HFFc6 (cell line): ENCODE measurements at places on chromosomes 4 and X. TPM values are rescaled to one million over a fixed set of nuclear protein-coding genes. Genes with fewer than 3 reads are reported as not detected.
A peak's percentile ranks its signal among the peaks of the same experiment; 100 is the strongest.

The AFM gene
- not detected in 3 replicates for total RNA-seq

The PNMA6F gene
- not detected in 3 replicates for total RNA-seq

The PPBP gene
- not detected in 3 replicates for total RNA-seq

The UGT2B15 gene
- total RNA-seq, result not detected in 3 replicates

The KLKB1 gene
- total RNA-seq, result not detected in 3 replicates

The MTTP gene
- not detected in 3 replicates for total RNA-seq

The SPATA4 gene
- 0.18 to 0.38 TPM in 2 of 3 replicates, not detected in the other for total RNA-seq

The LANCL3 gene
- total RNA-seq, result 0.03 TPM in 1 of 3 replicates, not detected in the others

The F11 gene
- total RNA-seq, result not detected in 3 replicates

- peak; percentile 4 for DNase-seq
- no peaks in the 10 kb centered on the region for H3K27me3 ChIP-seq
- no peaks in the 10 kb centered on the region for H3K4me1 ChIP-seq
Measured at GRCh38 chrX:102697494-102697893, 14.8 kb upstream of the GPRASP2 start.

- no peaks in the 10 kb centered on the region; the same call in 1 of the 2 replicates for H3K27me3 ChIP-seq
- H3K27ac ChIP-seq, result no peak overlapping the region
- H3K4me1 ChIP-seq, result peaks cover 10% of the 10 kb centered on the region
- H3K4me3 ChIP-seq, result no peak overlapping the region
- H3K36me3 ChIP-seq, result peaks cover 21% of the 10 kb centered on the region; the same call in 1 of the 2 replicates
- DNase-seq, result no peak
Measured at GRCh38 chr4:75919920-75920319, 17.7 kb upstream of the PPEF2 start.

- no peak overlapping the region for H3K27ac ChIP-seq
- H3K27me3 ChIP-seq, result no peaks in the 10 kb centered on the region; the same call in none of the 2 replicates
- H3K36me3 ChIP-seq, result no peaks in the 10 kb centered on the region
- H3K4me3 ChIP-seq, result no peak overlapping the region
- H3K4me1 ChIP-seq, result no peaks in the 10 kb centered on the region
- DNase-seq, result no peak
Measured at GRCh38 chr4:41957634-41958033, 22.4 kb downstream of the TMEM33 start.

- H3K27ac ChIP-seq, result no peak overlapping the region
- H3K4me1 ChIP-seq, result no peaks in the 10 kb centered on the region
- no peak for DNase-seq
- no peak overlapping the region for H3K4me3 ChIP-seq
Measured at GRCh38 chr4:67106861-67107460, 438.3 kb downstream of the CENPC start.

DNA sequence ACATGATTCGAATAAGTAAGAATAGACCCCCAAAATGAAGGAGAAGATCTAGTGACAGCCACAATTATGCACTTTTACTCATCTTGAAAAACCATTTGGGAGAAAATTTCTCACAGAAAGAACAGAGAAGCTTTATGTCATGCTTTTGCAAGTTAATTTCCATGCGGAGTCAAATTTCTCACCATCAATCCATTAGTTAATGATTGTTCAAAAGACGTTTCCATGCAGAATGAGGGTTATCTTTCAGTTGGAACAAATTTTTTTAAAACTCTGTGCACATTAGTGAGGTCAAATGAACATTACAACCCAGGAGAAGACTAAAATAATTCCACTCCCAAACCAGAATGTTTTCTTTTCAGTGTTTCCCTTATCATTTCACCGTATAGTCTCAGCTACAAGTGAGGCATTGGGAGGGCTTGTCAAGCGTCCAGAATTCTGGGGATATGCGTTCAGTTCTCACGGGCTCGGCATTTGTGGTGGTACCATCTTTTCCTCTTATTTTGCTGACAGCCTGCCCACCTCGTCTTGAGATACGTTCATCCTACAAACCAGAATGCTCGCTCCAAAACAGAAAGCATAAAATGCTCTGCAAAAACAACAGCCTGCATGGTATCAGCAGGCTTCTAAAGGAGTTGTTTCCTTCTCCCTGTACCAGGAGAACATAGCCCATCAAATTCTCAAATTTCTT is 130.8 kb upstream of the TBL1X start:
- no peaks in the 10 kb centered on the region for H3K36me3 ChIP-seq
- DNase-seq, result no peak
- H3K4me1 ChIP-seq, result peaks cover 14% of the 10 kb centered on the region
- no peak overlapping the region for H3K4me3 ChIP-seq
- no peak overlapping the region for H3K27ac ChIP-seq

GRCh38 chr4:172553216-172553615 is 615.4 kb upstream of the GALNT7 start:
- H3K27me3 ChIP-seq, result no peaks in the 10 kb centered on the region
- DNase-seq, result no peak
- H3K4me3 ChIP-seq, result no peak overlapping the region
- H3K36me3 ChIP-seq, result no peaks in the 10 kb centered on the region
- H3K4me1 ChIP-seq, result no peaks in the 10 kb centered on the region

GRCh38 chrX:20061855-20062254 is 54.9 kb downstream of the MAP7D2 start:
- peak; percentile 60 for DNase-seq
- peaks cover 26% of the 10 kb centered on the region for H3K4me1 ChIP-seq
- no peaks in the 10 kb centered on the region for H3K36me3 ChIP-seq
- no peak overlapping the region for H3K4me3 ChIP-seq

- H3K27ac ChIP-seq, result no peak overlapping the region
- no peaks in the 10 kb centered on the region for H3K4me1 ChIP-seq
Measured at GRCh38 chr4:160265014-160265413, 1162.1 kb downstream of the RAPGEF2 start.

DNA sequence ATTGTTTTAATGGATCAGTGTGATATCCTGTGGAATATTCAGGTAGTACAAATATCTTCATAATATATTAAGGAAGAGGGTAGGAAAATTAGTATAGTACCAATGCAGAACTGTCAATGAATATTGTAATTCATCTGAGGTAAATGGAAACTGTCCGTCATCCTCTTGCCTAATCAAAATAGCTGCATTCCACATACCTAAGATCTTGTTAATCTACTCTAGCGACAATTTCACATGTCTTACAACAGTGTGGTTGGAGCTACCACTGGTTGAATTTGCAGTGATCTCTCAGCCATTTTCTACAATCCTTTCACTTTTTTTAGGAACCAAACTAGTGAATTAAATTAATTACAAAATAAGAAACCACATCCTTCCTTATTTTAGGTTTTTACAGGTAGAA is 117.5 kb downstream of the PCDH18 start:
- H3K36me3 ChIP-seq, result no peaks in the 10 kb centered on the region
- no peaks in the 10 kb centered on the region for H3K27me3 ChIP-seq
- DNase-seq, result no peak
- no peak overlapping the region for H3K4me3 ChIP-seq
- no peak overlapping the region for H3K27ac ChIP-seq
- H3K4me1 ChIP-seq, result peaks cover 7% of the 10 kb centered on the region; the same call in 1 of the 2 replicates

DNA sequence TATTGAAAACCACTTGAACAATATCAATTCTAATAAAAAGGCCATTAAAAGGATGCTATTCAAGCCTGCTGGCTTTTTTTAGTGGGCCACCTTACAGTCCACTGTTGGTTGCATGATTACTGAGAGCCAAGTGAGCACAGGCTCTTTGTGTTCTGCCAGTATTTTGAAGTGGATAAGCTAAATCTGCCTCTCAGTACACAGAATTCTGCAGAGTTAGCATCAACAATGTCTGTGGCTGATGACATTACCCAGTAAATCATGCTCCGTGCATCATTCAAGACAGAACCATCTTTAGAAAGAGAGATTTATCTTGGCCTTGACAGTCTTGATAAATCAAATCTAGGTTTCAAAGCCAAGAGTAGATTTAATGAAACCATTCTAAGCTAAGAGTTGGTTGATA is 119.0 kb upstream of the GNPDA2 start:
- H3K27ac ChIP-seq, result no peak overlapping the region
- no peaks in the 10 kb centered on the region for H3K4me1 ChIP-seq
- no peak overlapping the region for H3K4me3 ChIP-seq
- H3K27me3 ChIP-seq, result no peaks in the 10 kb centered on the region
- H3K36me3 ChIP-seq, result no peaks in the 10 kb centered on the region

DNA sequence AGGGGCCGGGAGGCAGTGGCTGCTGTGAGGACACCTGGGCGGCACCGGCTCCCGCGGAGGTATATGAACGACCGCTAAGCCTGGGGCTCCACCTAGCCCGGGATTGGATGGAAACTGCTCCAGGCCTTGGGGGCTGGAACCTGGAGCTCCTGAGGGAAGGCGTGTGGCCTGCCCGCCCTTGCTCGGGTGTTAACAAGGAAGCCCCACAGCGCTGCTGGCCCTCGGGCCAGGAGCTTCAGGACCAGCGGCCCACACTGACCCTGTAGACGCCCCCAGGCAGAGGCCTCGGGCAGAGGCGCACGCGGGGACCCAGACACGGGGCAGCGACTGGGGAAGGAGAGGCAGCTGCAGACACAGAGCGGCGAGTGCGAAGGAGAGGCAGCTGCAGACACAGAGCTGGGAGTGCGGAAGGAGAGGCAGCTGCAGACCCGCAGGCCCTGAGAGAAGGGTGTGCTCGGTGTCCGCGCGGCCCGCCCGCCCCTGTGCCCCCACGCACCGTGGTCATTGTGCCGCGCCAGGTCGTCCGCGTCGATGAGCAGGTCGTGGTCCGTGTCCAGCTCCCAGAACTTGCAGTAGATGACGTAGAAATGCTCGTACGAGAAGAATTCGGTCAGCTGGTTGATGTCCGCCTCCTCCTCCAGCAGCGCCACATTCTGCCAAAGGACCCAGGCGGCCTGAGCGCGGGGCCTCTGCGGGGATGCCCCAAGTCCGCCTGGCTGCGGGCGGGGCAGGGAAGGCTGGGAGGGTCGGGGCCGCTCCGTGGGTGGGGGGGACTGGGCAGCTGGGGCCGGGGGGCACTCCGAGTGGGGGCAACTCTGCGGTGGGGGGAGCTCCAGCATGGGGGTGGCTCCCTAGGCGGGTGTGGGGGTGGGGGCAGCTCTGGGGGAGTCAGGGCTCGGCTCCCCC is 26.7 kb upstream of the GTPBP6 start:
- no peaks in the 10 kb centered on the region for H3K4me1 ChIP-seq
- H3K4me3 ChIP-seq, result no peak overlapping the region
- H3K27ac ChIP-seq, result no peak overlapping the region
- H3K27me3 ChIP-seq, result no peaks in the 10 kb centered on the region; the same call in 1 of the 2 replicates

DNA sequence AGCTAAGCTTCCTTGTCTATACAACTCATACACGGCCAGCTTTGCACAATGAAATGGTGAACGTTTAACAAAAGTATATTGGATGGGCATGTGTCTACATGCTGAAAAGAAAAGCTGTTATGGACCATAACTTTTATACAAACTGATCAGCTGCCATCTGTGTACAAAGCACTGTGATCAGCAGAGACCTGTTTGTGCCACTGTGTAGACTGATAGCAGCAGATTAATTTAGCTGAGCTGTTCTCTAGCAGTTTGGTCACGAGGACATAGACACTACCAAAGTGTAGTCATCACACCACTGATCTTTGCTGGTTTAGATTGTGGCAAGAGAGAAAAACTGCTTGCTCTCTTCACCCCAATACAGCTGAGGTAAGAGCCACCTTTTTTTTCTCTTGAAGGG is 124.5 kb downstream of the RAPGEF2 start:
- no peak for DNase-seq
- peaks cover 55% of the 10 kb centered on the region for H3K4me1 ChIP-seq
- peaks cover 4% of the 10 kb centered on the region; the same call in 1 of the 2 replicates for H3K27me3 ChIP-seq
- H3K4me3 ChIP-seq, result peak overlapping the region; percentile 87; the same call in 1 of the 2 replicates

DNA sequence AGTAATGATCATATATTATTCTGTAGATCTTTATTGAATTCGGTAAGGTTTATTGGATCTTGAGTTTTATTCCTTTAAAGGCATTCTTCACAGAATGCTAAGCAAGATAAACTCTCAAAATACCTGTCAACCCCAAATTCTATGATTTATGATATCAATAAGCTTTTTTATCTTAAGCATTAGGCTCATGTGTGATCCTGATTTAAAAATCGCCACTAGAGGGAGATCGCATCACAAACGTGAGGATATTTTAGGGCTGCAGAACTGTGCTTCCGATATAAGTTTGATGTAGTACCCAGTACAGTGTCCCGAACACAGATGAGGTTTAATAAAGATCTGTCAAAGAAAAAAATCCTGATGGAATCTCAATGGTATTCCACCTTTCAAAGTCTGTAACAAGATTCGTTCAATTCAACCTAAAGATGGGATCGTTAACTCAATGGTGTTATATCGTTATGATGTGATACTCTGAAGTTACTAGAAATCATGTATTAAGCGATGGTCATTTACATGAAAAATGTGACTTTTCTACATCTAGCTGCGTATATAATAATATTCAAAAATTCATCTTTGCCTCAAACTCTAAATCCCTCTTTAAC is 169.0 kb downstream of the CORIN start:
- DNase-seq, result peak; percentile 35
- H3K4me3 ChIP-seq, result peak overlapping the region; percentile 57; the same call in 1 of the 2 replicates
- no peaks in the 10 kb centered on the region for H3K36me3 ChIP-seq
- no peak overlapping the region for H3K27ac ChIP-seq
- H3K4me1 ChIP-seq, result no peaks in the 10 kb centered on the region
